SW480 (cell line): ENCODE measurements at places on chromosomes 12 and 14.

GRCh38 chr14:24960816-24961215, 89.1 kb downstream of the STXBP6 start:
- no peak for DNase-seq

GRCh38 chr12:95216711-95217376, 423 bp downstream of the FGD6 start:
- DNase-seq, result peak; percentile 53

DNA sequence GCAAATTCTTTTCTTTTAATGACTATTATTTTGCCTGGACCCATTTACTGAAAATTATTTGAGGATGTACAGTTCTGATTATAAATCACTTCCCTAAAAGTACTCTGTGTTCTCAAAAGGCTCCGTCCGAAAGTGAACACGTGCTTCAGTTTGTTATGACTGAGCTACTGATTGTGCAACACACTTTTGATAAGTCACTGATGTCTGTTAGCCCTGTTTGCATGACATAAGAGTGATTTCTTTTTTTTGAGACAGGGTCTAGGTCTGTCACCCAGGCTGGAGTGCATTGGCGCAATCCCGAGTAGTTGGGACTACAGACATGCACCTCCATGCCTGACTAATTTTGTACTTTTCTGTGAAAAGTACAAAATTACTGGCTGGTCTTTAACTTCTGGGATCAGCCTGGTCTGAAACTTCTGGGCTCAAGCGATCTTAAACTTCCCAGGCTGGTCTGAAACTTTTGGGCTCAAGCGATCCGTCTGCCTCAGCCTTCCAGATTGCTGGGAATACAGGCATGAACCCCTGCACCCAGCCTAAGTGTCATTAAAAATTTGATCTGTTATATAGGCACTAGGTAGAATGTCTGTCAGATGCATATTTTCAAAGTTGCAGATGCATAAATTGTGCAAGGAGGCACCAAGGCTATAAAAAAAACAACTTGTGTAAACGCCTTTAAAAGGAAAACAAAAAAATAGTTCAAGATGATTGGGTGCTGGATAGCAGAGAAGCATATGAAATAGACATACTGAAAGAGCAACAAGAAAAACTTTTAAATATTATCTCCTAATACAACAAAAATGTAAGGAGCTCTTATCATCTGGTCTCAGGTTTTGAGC, 111.5 kb downstream of the SRGAP1 start:
- DNase-seq, result no peak

DNA sequence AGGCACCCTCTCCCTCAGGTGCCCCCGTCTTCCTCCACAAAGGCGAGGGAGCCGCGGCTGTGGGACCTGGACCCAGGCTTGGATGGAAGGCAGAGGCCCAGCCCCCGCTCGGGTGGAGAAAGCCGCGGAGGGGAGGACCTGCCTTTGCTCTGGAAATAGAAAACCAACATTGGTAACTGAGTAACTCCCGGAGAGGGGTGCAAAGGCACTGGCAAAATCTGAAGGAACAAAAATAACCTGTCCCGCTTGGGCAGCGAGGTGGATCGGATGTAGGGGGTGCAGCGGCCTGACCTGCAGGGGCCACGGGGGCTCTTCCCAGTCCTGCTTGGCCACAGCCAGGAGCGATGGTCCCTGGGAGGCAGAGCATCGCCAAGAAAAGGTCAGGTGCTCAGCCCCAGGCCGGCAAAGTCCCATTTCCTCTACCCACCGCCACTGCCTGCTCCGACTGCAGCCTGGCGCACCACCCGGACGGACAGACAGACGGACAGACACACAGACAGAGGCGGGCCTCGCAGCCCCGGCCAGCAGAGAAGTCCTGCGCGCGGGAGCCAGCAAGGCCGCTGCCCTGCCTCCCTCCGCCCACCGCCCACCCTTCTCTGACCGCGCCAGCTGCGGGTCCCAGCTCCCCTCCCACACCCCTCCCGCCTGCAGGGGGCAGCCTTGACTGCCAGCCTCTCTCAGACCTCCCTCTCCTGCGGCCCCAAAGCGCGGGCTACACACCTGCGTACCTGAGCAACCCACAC, 21.4 kb upstream of the TMEM106C start:
- no peak for DNase-seq

DNA sequence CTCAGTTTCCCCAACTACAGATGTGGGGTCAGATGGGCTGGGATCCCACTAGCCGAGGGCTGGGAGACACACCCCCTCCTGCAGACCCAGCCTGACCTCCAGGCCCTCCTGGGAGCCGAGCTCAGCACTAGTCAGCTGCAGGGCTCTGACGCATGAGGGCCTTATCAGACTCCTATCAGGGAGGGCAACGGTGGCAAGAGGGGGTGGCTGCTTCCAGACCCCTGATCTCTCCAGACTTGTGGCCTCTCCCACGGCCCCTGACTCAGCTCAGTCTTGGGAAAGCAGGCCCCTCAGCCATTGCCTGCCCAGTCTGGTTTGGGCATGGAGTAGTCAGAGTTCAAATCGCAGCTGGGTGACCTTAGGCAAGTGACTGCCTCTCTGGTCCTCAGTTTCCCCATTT, 2.5 kb downstream of the RASAL1 start:
- no peak for DNase-seq

DNA sequence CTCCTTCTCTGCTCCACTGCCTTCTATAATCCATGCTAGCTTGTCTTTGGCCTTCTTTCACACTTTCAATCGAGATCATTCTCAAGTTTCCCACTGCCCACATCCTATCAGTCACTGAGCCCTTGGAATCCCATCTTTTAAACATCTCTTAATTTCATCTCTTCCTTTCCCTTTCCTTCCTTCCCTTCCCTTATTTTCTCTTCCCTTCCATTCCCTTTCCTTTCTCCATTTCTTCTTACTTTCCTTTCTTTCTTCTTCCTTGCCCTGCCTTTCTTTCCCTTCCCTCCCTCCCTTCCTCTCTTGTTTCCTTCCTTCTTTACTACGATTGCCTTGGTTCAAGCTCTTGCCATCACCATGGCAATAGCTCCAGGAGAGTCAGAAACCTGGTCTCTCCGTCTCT, 183.8 kb downstream of the EMP1 start:
- DNase-seq, result no peak

DNA sequence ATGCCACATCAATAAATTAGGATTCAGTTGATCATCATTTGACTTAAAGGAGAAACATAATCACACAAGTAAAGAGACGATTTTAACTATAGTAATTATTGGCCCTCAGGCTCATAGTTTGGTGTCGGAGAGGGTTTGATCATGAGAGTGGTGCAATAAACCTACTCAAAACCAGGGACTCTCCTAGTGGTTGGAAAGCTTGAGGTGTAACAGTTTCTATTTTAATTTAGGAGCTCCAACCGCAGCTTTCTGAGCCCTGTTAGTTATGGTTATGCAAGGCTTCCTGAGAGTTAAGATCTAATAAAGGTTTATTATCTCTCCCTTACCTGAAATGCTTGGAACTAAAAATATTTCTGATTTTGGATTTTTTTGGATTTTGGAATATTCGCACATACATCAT, 36.4 kb downstream of the TMTC2 start:
- DNase-seq, result no peak

DNA sequence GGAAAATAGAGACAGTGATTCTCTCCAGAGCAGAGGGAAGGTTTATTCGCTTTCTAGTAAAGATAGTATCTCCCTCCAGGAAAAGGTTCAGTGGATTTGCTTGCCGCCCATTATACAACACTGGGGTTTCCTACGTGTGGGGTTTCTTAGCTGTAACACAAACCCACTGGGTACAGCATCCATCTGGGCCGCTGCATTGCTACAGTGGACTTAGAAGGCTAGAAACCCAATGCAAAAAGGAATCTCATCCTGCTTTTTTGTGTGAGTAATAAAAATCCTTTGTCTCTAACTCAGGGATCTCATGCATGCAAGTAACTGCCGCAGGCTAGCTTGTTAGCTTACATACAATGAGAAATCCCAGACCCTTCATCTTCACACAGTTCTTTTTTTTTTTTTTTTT, 67.1 kb upstream of the BCL2L14 start:
- DNase-seq, result no peak

DNA sequence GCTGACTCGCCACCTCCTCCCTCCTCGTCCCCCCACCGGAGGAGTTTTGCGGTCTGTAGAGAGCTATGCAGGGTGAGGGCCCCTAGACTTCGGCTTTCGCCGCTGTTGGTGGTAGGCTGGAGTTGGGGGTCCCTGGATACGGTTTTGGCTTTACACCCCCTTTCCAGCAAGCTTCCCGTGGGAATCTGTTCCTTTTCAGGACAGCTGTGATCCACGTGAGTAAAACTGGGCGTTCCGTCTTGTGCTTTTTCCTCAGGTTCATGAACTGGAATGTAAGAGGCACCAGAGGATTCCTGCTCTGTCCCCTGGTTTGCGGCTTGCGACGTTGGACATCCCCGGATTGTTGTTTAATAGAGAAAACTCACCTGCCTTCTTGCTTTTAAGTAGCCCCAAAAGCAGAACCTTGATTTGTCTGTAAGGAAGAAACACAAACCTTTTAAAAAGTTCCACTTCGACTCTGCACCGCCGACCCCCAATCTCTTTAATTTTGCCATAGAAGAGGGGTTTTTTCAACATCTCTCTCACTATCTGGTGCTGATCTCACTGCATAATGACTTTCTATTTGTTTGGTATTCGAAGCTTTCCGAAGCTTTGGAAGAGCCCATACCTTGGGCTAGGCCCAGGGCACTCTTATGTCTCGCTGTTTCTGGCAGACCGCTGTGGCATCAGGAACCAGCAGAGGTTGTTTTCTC, 490 bp downstream of the PRORP start:
- DNase-seq, result peak; percentile 47

DNA sequence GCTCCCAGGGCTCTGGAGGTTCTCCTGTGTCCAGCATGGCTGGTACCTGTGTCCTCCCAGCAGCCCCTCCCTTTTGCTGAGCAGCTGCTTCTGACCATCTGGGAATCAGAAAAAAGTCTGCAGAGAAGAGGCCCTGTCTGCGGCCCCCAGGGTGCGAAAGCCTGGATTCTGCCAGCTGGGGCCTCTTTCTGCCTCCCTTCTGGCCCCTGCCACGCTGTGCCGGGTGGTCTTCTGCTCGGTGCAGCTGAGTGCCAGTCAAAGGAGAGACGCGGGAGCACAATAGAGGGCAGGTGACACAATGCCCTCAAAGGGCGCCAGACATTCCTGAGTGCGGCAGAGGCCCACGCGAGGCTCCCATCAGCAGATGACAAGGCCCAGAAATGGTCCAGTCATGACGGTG, 12.6 kb downstream of the BTBD6 start:
- DNase-seq, result no peak

GRCh38 chr14:58637391-58638230, at the start of gene DACT1:
Gene DACT1, plus strand, starts transcription at chr14:58637962. Its CDS starts 241 bp downstream, at chr14:58638203.
- peak; percentile 35 for DNase-seq
